ENCODE measurements at places on chromosomes 1 and 21.

- no peak for DNase-seq
These were observed 57.1 kb downstream of the FAAP20 start for GRCh38 chr1:2137257-2138121.

- DNase-seq: no peak
These were observed 136.8 kb downstream of the NOS1AP start for GRCh38 chr1:162206300-162206699.

DNA sequence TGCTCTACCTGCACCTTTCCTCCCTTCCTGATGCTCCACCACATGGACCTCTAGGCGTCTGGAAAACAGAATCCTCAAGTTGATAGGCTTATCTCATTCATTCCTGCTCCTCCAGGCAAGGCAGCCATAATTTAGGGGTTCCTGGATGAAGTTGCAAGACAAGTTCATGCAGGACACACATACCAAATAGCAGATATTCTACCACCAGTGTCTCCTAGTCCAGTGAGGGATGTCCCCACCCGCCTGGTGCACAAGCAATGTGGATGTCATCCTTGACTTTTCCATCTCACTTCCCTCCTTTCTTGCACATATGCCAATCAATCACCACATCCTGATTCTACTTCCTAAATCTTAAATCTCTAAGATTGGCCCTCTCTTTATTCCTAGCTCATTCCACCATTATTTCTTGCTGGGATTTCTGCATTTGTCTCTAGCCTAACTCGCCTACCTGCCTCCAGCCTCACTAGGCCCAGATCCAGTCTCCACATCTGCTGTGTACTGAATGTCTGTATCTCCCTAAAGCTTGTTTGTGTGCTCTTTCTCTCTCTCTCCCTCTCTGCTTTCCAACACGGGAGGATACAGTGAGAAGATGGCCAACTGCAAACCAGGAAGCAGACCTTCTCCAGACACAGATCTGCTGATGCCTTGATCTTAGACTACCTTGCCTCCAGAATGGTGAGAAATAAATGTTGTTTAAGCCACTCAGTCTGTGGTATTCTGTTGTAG lies 40.5 kb downstream of the CD34 start:
- no peak for DNase-seq

- DNase-seq: no peak
These were observed 1635.2 kb downstream of the PLA2G4A start for GRCh38 chr1:188463919-188464318.

GRCh38 chr1:83673312-83673711 lies 325.6 kb downstream of the TTLL7 start:
- no peak for DNase-seq

Data from stimulated activated CD8-positive, alpha-beta memory T cell treated with anti-CD3 and anti-CD28 coated beads, Interleukin-4, amount 100 ng/mL, for 4 hours (primary cell).